ENCODE measurements at places on chromosomes 5 and 9.

DNA sequence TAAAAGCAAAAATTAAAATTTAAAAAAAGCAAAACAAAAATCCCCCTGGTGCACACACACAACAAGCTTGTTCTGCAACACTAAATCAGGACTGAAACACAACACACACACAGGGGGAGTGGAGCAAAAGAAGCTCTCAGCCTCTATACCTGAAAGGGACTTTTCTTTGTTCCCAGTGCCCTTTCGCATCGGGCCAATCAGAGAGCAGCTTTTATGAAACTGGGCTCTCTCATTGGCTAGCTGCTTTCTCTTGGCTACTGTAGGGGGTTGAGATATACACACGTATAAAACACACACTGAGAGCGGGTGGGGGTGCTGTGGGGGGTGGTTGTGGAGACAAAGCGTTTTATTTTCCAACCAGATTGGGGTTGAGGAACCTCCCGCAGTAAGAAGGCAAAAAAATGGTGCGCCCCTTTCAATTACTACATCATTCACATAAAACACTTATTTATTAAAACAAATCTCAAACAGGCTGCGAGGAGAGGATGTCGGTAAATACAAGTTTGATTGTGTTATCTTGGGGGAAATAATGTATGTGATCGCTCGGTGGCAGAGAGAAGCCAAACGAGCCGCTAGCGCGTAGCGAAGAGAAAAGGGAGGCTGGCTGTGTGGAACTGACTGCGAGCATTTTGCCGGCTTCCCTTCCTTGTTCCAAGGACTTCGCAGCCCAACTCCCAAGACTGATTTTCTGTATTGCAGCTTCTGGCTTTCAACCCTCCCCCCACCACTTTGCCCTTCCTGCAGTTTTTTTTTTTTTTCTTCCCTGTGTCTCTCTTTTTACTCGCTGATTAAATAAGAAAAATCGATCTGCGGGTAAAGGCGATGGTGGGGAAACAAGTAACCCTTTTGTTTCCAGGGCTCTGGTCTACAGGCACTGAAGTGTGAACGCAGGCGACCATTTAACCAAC, 2.5 kb upstream of the ZNF608 start:
- DNase-seq = no peak

- no peak for DNase-seq
These were observed 167.5 kb upstream of the DMRT1 start for GRCh38 chr9:673966-674526.

GRCh38 chr5:144944936-144945335, 774.3 kb downstream of the KCTD16 start:
- DNase-seq = no peak

DNA sequence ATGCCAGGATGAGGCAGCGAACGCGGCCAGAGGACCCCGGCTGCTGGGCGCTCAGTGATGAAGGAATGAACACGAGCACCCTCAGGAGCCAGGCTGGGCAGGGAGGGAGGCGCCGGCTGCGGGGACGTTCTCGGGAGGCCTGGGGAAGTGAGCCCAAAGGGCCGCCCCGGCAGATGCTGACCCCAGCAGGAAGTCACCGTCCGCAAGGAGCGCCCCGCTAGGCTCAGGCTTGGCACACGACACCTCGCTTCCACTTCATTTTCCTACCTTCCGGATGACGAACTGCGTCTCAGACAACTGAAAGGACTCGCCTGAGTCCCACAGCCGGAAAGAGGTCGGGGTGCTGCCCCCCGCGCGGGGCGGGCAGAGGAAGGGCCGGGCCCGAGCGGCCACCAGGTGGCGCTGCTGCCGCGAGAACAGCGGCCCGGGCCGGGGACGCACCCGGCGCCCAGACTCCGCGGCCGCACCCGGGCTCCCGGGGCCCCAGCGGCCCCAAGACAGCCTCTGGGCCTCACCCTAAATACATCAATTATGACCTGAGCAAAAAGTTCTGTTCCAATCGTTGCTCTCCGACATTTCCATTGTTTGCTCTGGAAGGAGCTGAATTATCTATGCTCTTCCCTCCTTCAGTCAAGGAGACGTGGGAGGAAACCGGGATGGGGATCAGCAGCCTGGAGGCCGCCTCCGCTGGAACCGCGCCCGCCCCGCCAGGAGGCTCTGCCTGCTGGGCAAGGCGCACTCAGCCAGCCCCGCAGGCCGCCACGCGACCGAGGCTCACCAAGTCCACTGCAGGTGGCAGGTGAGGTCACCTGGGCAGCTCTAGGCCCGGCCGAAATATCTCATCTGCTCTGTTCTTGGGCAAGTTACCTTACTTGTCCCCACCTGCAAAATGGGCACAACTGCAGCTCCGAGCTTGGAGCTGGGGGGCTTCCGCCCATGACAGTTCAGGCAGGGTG, 107.0 kb downstream of the ZNF354C start:
- peak; percentile 25 for DNase-seq

DNA sequence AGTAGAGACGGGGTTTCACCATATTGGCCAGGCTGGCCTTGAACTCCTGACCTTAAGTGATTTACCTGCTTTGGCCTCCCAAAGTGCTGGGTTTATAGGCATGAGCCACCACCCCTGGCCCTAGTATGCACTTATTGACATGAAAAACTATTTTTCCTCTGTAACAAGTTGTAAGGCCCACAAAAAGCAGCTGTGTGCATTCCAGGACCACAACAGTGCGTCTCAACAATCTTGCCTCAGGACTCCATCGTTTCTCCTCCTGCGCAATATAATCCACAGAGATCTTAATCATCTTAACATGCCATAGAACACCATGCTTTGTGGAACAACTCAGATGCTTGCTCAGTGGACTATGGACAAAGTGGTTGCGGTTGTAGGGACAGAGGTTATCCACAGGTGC, 10.2 kb downstream of the OR2V1 start:
- DNase-seq = no peak

GRCh38 chr5:74665273-74665672, 19.8 kb upstream of the HEXB start:
- DNase-seq = no peak

GRCh38 chr9:105656131-105656921, 5.9 kb upstream of the TAL2 start:
- DNase-seq = no peak

- no peak for DNase-seq
These were observed at the start of gene ANGPTL2 for GRCh38 chr9:127122176-127123063. TSS of gene ANGPTL2 (minus strand) at chr9:127122635. CDS start at chr9:127108731, 13,904 bp downstream.

- DNase-seq = no peak
These were observed 10.3 kb downstream of the CNTFR start for GRCh38 chr9:34579104-34579807.

DNA sequence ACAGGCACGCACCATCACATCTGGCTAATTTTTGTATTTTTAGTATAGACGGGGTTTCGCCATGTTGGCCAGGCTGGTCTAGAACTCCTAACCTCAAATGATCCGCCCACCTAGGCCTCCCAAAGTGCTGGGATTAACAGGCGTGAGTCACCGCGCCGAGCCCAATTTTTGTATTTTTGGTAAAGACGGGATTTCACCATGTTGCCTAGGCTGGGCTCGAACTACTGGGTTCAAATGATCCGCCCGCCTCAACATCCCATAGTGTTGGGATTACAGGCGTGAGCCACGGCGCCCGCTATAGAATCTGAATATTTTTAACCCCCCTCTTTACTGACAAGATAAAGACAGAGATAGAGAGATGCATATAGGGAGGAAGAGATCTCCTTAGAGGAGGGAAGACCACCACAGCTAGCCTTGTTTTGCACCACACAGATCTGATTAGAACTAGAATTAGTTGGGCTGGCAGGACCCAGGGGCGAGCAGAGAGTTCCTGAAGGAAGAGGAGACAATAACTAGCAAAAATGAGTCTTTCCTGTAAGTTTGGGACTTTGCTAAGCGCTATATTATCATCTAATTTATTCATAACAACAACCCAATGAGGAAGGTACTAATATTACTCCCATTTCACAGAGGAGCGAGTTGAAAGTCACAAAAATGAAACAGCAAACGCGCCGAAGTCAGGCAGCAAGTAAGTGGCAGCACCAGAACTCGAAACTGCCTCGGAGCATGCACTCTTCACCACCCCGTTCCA, 1.5 kb upstream of the ANKHD1 start:
- no peak for DNase-seq

GRCh38 chr9:131046581-131047202, 37.7 kb downstream of the LAMC3 start:
- no peak for DNase-seq

DNA sequence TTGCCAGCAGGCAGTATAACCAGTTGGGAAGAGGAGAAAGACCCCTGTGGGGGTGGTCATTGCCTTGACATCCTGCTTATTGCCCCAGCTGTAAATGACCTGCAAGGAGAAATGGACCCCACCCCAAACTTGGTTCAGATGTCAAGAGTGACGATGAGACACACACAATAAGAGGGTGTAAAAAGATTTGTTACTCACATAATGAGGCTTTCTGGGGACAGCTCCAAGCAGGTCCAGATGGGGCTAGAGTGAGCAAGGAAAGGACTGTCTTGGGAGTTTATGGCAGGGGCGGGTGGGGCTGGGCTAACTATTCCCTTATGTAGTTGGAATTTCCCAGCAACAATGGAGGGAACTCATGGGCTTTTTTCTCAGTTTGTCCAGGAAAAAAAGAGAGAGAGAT, 24.1 kb downstream of the ZNF484 start:
- no peak for DNase-seq

- DNase-seq = no peak
These were observed 102.2 kb upstream of the CHD1 start for GRCh38 chr5:99030906-99031440.

- DNase-seq = no peak
These were observed 234.6 kb downstream of the CACNA1B start for GRCh38 chr9:138112090-138112748.

GRCh38 chr5:65800775-65801174, 78.8 kb downstream of the NLN start:
- DNase-seq = no peak

DNA sequence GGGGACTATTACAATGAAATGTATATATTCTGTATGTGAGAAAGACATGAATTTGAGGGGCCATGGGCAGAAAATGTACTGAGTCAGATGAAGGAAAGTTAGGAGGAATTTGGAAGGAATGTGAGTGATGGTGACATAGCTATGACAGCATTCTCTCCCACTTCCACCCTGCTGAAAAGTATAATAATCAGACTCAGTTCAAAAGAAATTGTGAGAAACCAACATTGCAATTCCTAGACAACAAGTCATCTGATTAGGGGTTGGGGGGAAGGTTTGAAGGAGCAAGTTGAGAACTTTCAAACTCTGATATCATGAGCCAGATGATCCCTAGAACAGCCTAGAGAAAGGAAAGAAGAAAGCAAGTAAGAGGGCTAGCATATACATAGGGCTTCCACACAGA, 370.6 kb downstream of the DMRTA1 start:
- no peak for DNase-seq

GRCh38 chr9:128903871-128904620, 16.7 kb upstream of the PHYHD1 start:
- DNase-seq = no peak

DNA sequence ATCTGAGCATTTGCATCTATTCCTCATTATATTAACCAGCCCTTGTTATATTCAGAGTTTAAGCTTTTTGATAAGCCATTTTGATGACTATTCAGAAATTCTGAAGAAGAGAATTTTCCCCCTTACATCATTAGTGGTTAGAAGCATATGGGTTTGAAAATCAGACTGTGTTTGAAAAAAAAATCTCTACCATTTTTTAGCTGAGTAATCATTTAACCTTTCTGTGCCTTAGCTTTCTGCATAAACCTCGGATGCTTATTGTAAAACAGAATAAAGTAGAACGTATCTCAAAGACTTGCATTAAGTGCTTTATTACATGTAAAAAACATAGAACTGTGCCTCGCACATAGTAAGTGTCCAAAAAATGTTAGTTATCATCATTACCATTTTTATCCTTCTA, 278.6 kb downstream of the RFX3 start:
- DNase-seq = no peak

DNA sequence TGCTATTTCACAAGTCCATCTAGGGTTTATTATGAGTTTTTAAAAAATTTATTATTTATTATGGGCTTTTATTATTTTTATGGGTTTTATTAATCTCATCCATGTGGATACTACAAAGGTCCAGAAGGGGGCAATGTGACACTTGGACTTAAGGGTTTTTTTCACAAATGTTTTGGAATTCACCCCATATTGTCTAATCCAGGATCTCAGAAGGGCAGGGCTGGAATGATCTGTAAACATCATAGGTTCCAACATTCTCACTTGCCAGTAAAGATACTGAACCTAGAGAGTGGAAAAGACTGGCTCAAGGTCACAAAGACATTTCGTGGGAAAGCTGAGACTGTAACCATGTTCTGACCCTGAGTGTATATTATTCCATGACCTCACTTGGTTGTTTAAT, 35.6 kb downstream of the NIM1K start:
- DNase-seq = no peak

- no peak for DNase-seq
These were observed 27.3 kb upstream of the TRIM14 start for GRCh38 chr9:98146101-98146991.

DNA sequence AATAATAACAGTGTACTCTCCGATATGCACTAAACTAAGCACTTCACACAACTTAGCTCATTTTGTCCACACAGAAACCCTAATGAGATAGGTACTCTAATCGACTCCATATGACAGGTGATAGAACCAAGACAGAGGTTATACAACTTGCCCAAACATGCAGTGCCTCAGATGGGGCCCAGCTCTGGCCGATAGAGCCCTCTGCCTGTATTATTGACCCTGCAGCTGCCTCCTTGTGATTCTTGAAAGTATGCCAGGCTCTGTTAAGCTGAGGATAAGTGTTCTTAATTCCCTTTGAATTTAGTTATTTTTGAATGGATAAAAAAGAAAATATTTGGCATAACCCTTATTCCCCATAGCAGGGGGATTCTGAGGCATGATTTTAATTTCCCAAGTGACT, 78.5 kb downstream of the HMHB1 start:
- DNase-seq = no peak

GRCh38 chr9:84381508-84381907, 41.0 kb upstream of the SLC28A3 start:
- DNase-seq = no peak

DNA sequence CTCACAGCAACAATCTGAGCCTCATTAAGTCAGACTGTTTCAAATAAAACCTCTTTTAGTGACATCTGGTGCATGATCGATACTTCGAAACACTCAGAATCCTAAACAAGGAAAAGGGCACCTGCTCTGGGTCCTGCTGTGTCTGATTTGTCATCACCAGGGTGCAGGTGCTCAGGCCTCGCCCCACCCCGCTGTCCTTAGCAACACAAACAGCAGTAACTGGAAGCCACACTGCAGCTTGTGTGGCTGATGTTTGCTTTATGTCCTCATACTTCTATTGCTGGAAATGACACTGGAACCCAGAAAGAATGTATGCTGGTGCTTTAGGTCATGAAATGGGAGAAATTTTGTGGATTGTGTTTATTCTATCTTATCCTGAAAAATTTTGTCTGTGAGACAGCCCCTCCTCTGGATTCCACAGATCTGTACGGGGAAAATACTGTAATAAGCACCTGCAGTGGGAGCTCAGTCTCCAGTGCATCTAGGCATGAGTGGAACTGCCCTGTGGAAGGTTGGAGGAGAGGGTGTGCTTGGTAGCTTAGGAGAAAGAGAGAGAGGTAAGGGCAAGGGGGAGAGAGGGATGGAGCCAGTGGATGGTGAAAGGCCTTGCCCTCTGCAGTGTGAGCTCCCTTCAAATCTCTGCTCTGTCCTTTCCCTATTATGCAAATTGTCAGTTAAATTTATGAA, 284.2 kb downstream of the SMARCA2 start:
- DNase-seq = no peak

- DNase-seq = no peak
These were observed 206.2 kb downstream of the CEMIP2 start for GRCh38 chr9:71562140-71562539.
